CD4-positive, alpha-beta T cell treated with Interleukin-1 beta for 1 hour (primary cell): ENCODE measurements at places on chromosomes 2 and 18.

DNA sequence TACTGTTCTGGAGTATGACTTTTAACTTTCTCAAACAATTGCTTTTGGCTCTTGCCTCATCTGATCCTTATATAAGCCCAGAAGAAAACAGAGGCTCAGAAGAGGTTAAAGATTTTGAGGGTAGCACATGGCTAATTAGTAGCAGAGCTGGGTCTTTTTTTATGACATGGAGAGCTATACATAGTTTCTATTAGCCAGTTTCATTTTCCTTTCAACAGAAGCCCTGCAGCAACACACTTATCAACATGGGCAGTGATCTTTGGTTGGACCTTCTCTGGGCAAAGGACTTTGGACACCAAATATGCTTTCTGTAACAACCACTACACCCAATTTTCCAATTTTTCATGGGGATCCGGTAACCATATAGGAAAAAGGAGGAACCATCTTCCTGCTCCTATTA lies 64.9 kb downstream of the NCKAP5 start:
- DNase-seq, result no peak

DNA sequence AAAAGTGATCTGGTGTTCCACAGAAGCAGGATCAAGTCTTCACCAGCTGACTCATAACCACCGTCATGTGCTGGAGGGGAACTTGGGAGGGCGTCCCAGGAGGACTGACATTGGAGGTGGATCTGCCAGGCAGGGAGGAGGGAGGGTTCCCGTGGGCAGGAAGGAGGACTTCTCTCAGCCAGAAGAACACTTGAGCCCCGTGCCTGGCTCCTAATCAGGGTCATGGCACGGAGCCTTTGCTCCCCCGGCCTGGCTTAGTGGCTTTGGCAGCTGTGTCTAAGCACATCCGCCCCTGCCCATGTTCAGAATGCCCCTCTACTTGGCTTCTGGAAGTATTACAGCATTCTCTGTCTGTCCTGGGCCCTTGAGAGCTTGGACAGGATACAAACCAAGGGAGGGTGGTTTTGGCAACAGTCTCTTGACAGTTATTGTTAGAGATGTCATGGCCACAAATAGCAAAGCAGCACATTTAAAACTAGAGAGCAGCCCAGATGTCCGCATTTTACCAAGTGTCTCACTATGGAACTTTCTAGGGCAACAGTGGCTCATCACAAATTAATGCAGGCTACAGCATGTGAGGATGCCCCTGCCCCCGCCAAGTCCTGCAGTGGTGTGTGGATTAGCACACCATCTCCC lies 11.5 kb downstream of the PPP1R7 start:
- DNase-seq, result no peak

- DNase-seq, result no peak
Observed at GRCh38 chr2:1591461-1591770, 152.9 kb downstream of the PXDN start.

DNA sequence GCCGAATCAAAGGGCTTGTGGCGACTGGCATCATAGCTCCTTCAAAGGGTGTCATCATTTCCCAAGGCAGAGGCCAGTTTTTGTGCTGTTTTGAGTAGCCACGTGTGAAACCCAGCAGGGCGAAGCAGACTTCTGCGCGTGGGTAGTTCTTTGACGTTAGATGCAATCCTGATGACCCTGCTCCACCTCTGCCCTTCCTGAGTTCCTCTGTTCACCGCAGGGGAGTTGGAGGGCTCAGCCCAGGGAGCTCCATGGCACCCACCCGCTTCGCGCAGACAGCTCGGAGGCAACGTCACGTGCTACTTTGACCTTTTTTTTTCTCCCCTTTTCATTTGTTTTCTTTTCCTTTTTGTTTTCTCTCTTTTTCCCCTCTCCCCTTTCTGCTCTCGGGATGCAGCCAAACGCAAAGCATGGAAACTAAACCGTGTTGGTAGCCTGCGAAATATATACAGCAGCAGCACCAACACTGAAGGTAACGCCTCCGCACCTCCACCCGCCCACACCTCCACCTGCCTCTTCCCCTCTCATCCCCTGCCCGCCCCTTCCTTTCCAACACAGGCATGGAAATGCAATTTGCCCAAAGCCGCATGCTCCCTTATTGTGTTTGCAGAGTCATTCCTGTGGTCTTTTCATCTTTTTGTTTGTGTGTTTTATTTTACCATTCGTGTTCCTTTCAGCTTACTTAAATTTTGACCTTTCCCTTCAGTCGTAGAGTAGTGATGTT lies 153.6 kb downstream of the GBX2 start:
- no peak for DNase-seq

- peak; percentile 20 for DNase-seq
Observed at GRCh38 chr18:76874642-76875389, 52.5 kb downstream of the ZNF236 start.

DNA sequence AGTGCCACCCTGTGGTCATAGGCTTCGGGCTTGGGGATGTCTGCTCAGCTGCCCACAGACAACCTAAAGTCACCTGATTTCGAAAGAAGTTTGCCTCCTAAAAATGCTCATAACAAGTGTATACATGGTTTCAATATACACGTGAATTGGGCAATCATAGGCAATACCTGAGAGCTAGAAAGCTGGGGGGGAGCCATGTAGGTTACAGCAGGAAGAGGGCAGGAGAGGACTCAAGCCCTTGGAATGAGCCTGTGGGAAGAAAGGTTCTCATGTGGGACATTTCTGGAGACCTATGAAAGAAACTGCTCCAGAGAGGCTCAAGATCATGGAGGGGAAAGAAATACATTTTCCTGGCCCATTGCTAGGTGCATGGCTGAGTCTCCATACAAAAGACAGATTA lies 109.7 kb downstream of the ACOXL start:
- no peak for DNase-seq

- DNase-seq, result no peak
Observed at GRCh38 chr2:234375176-234375880, 121.6 kb downstream of the ARL4C start.

DNA sequence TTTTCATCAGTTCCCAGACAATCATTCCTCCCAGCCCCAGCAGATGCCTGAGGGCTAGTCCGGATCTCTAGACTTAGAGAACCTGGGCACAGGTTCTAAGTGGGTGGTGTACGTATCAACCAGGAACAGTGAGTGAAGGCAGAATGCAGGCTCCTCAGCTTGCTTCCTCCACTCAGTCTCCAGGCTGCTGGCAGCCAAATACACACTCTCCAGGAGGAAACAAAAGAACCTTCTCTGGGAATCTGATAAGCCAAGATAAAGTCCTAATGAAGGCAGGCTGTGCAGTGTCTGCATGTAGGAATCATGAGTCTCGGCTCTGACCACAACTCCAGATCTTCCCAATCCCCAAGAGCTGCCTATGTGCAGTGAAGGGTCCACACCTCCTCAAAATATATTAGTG lies 245.7 kb downstream of the SP3 start:
- no peak for DNase-seq

DNA sequence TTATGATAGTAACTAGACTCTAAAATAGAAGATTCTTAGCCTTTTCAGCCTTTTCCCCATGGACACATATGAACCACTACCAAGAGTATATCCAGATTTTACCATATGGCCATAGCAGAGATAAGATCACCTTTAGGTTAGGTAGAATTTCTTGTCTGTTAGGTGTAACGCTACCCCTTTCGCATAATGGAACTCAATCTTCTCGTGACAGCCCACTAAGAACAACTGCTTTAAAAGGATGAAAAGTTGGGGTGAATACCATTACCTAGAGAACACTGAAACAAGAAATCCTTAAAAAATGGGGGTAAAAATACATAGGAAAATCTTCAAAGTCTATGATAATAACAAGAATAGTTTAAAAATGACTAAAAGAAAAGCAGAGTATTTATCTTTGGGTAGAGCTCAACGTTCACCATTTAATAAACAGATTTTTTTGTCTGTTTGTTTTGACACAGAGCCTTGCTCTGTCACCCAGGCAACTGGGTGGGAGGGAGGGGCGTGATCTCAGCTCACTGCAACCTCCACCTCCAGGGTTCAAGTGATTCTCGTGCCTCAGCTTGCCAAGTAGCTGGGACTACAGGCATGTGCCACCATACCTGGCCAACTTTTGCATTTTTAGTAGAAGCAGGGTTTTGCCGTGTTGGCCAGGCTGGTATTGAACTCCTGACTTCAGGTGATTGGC lies 67.2 kb downstream of the VIL1 start:
- DNase-seq, result no peak

DNA sequence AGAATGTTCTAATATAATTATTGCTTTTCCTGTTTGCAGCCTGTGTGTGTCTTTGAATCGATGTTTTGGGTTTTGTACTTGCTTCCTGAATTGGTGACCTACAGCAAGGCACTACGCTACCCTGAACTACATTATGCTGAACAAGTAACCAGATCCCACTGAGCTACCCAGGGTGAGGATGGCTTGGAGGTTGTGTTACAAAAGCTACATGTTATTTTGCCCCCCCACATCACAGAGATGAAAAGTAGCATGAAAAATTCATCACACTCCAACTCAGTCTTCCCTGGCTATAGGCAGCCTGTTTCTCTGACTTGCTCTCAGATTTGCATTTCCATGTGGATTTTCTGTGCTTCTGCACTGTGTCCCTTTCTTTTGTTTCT lies 162.1 kb downstream of the LDLRAD4 start:
- DNase-seq, result no peak

GRCh38 chr2:133867166-133867565 lies 298.9 kb upstream of the NCKAP5 start:
- DNase-seq, result no peak

- DNase-seq, result no peak
Observed at GRCh38 chr2:220948579-220948978, 623.5 kb downstream of the EPHA4 start.

- DNase-seq, result no peak
Observed at GRCh38 chr18:42958353-42958752, 157.1 kb downstream of the RIT2 start.

- no peak for DNase-seq
Observed at GRCh38 chr2:35416391-35417140, 939.0 kb upstream of the CRIM1 start.

- peak; percentile 77 for DNase-seq
Observed at GRCh38 chr2:69177785-69178636, 165.0 kb downstream of the ANTXR1 start.

DNA sequence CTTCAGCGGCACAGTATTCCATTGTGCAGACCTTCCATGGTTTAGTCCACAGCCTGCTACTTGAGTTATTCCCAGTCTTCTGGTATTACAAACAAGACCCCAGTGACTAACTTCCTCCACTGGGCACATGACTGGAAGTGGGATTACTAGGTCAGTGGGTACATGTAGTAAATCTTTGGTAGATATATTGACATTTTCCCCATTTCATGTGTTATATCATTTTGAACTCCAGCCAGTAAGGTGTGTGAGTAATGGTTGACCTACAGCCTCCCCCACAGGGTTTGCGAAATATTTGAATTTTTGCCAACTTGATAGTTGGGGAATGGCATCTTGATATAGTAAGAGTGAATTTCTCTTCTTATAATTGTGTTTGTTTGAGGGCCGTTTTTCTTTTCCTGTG lies 58.8 kb downstream of the RNF144A start:
- DNase-seq, result no peak

DNA sequence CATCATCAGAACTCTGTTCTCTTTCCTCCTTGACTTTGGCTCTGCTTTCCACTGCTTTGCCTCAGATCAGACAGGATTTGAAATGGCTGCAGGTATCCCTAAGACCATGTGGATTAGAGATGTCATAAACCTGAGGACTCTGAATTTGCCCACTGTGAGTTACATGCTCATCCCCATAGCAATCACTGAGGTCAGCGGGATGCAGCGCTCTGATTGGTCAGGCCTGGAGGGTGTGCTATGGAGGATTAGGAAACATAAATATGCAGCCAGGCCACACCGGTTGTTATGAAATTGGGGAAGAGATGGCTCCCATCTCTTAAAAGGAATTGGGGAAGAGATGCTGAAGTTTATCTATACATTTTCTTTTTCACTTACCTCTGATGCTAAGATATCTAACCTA lies 73.7 kb upstream of the DNAJC10 start:
- DNase-seq, result peak; percentile 34

DNA sequence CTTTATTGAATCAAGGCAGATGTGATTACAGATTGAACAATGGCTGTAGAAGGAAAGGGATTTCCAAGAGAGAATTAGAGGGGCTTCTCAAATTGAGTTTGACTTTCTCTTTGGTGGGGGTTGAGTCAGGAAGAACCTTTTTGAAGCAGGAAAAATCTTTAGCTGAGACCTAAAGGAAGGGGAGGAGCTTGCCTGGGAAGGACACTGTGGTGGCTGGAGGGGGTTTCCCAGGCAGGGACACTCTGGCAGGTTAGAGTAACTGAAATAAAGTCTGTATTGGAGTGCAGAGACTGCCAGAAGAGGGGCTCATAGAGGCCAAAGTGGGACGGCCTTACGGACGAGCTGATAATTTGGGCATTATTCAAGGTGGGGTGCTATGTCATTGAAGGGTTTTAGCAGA lies 69.3 kb downstream of the NEDD4L start:
- DNase-seq, result no peak

GRCh38 chr18:70024829-70025228 lies 77.2 kb upstream of the CD226 start:
- DNase-seq, result no peak

GRCh38 chr2:221334481-221335218 lies 237.5 kb downstream of the EPHA4 start:
- no peak for DNase-seq
